Posterior cingulate gyrus (tissue), 11 donors: ENCODE measurements at places on chromosomes 13 and 19.
A peak's percentile ranks its signal among the peaks of the same experiment; 100 is the strongest.

DNA sequence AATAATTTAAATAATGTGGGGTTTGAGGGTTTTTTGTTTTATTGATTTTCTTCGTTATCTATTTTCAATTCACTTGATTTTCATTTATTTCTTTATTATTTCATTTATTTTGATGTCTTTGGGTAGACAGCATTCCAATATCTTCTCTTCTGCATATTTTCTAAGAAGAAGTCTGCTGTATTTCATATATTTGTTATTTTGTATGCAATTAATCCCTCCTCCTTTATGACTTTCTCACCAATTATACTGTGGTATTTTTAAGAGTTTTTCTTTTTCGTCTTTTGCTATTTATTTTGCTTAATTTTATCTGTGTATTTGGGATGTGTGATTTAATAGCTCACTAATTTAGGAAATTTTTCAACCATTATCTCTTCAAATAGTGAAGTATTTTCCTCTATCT, 1444.4 kb upstream of the MIR17HG start:
- DNase-seq: no peak

DNA sequence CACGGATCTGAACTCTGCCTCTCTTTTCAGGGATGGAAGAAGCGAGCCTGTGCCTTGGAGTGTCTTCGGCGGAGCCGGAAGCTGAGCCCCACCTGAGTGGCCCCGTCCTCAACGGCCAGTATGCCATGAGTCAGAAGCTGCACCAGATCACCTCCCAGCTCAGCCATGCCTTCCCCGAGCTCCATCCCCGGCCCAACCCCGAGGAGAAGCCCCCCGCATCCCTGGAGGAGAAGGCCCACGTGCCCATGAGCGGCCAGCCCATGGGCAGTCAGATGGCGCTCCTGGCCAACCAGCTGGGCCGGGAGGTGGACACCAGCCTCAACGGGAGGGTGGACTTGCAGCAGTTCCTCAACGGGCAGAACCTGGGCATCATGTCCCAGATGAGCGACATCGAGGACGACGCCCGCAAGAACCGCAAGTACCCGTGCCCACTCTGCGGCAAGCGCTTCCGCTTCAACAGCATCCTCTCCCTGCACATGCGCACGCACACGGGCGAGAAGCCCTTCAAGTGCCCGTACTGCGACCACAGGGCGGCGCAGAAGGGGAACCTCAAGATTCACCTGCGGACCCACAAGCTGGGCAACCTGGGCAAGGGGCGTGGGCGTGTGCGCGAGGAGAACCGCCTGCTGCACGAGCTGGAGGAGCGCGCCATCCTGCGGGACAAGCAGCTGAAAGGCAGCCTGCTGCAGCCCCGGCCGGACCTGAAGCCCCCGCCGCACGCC, 71.5 kb downstream of the ZNF536 start:
- no peak for DNase-seq

DNA sequence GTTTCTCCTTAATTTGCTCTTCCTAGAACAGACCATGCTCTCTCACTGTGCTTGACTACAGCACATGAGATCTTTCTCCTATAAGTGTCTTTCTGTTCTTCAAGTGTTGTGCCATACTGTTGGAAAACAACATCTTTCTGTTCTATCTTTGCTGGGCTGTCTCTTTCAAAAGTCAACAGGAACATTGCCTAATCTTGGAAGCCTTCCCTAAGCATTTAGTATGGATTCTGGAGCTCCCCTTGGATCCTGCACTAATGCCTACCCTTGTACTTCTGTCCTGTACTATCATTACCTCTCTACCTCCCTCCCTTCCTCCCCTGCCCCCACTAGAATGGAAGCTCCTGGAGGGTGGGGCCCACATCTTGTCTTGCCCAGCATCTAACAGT, 26.8 kb downstream of the STARD13 start:
- DNase-seq: no peak

DNA sequence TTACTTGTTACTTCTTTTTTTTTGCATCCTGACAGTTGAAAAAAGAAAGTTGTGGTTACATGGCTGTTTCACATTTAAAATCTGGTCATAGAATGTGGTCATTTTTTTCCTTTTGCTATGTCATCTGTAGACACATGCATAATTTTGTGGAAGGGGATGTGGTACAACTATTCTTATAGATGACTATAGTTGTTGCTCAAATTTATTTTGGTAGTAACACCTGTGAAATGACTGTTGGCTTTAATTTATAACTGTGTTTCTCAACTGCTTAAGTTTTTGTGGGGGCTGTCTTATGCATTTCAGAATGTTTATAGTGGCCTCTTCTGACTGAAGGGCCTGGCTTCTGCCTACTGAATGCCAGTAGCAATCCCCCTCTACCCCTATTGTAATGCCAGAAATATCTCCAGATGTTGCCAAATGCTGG, 130.5 kb downstream of the PAN3 start:
- no peak for DNase-seq

DNA sequence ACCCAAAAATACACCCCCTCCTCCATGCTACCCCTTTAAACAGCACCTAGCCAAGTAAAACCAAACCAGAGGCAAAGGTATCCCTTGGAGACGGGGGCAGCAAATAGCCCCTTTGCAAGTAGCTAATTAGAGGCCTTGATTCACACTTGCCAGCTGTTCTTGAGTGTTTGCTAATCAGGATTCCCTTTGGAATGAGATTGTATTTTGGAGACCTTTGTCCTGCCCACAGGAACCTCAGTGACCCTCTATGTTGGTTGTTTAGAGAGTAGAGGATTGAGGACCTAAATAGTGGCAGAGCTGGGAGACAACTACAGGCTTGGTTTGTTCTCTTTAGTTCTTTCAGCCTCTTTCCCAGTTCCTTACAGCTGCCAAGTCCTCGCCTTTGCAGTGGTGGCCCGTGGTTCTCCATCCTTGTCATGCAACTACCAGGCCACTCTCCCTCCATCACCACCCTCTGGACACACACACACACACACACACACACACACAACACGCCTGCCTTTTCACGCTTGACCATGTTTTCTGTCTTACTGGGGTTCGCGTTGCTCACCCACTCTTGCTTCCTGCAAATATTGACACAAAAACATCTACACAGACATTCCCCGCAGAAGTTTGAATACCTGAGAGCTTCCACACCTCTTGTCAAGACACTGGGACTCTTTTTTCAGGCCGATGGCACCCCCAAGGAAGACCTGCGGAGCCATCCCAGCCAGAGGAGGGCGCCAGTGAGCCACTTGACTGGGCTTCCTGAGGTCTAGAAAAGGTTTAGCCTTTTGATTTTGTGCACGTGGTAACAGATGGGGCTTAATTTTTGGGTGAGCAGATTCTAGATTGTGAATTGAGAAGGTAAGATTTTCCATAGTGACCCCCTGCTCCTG, 80.0 kb upstream of the GPR183 start:
- DNase-seq: no peak

GRCh38 chr13:80547885-80548825, 207.2 kb upstream of the SPRY2 start:
- DNase-seq: no peak

- DNase-seq: no peak
Measured at GRCh38 chr19:17236811-17237543, 8.7 kb downstream of the NR2F6 start.

DNA sequence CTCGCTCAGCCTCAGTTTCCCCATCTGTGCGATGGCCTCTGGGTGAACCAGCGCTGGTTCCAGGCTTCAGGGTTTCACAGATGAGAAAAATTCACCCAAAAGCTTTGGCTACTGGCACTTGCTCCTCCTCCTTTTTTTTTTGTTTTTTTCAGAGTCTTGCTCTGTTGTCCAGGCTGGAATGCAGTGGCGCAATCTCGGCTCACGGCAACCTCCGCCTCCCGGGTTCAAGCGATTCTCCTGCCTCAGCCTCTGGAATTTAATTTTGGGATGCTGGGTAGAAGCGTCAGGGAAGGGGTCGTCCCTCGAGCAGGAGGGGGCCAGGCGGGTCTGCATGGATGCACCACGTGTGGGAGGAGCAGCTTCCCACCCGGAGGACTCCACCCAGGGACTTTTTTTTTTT, 7.0 kb downstream of the PRSS57 start:
- DNase-seq: no peak

DNA sequence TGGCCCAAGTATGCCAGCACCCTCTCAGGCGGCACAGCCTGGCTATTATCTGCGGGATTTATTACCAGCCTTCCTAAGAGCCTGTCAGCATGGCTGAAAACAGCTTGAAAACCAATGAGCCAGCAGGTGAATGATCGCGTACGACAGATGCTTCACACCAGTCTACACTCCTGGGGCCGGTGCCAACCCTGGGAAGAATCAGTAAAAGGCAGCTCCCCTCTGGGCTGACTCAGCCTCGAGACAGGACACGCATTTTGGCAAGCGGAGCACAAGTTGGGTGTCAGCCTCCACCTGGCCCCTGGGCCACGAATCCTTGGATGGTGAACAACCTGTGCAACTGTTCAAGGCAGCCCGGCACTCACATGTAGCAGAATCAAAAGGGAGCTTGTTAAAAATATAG, 15.6 kb downstream of the EMP3 start:
- peak; percentile 78 for DNase-seq

DNA sequence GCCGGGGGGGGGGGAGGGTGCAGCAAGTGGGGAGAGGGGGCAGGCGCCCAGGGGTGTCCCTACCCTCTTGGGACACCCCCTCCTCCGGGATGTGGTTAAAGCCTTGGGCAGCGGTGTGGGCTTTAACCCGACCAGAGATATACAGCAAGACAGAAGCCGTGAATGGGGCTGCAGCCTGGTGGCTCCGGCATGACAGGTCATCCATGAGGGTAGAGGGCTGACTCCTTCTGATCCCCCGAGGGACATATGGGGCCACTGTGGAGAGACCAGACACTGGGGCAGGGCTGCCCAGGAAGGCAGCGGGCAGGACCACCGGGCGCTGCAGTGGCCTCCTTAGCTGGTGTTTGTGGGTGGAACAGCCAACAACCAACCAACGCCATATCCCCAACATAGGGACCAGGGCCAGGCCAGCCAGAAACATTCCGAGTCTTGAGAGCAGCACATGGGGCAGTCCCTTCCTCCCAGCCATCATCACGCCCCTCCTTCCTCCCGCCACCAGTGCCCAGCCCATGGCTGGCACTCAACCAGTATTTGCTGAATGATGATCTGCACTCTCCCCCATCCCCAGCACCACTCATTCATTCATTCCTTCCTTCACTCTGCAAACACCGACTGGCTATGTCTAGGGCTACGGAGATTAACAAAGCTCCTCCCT, 18.2 kb downstream of the ELAVL1 start:
- no peak for DNase-seq

DNA sequence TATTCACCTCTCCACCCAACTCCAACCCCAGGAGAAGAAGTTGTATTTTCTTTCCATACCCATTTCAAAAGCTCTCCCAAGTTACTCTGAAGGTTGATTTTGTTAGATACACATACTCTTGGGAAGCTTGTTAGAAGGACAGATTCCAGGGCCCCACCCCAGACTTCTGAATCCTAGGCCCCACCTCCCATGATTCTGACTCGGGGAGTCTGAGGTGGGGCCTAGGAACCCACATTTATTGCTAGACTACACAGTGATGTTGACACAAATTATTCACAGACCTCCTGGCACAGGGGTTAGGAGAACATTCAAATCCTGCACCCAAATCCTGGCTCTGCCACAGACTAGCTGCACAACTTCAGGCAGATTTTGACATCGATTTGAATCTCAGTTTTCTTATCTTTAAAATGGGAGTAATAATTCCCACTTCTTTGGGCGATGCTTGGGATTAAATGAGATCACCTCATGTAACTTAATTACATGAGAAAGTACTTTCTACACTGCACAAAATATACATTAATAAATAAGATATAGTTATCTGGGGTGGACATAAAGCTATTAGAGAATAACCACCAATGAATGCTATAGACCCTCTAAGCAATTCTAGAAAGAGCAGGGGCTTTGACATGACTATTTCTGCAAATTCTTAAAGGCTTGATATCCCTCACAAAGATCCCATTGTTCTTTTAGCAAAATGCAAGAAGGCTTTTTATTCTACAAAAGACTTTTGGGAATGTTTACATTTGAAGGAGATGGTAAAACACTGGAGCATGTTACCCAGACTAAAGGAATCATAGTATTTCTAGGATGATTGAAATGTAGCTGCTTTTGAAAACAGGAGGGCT, 18.0 kb downstream of the MBNL2 start:
- no peak for DNase-seq

GRCh38 chr19:4473763-4474513, 1.8 kb downstream of the HDGFL2 start:
- DNase-seq: no peak
